IPS-NIHi11 (cell line): ENCODE measurements at places on chromosomes 4 and X.

DNA sequence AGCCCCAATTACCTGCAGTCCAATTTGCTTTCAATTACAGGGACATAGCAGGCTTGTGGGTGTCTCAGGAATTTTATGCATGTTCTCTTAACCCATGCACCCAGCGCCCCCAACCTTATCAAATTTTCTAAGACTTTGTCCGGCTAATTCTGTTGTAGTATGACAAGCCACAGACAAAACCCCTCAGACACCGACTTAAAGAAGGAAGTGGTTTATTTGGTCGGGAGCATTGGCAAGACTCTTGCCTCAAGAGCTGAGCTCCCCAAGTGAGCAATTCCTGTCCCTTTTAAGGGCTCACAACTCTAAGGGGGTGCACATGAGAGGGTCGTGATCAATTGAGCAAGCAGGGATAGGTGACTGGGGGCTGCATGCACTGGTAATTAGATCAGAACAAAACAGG lies 28.7 kb upstream of the IL9R start:
- no peak for DNase-seq

DNA sequence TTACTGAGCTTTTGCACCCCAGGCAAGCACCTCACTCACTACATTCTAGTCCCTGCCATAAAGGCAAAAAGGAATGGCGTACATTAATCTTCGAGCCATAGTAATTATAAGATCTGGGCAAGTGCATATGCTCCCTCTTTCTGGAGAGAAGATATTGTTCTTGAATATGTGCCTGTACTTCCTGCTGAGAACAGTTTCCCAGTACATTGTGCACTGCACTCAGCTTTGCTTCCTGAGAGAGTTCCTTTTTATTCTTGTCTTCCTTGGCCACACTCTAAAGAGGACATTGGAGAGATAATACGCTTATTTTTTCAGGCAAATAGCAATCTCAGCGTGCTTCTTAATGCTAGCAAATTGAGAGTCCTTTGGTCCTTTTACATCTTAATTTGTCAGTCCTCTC lies 909.0 kb upstream of the PCDH10 start:
- no peak for DNase-seq

- no peak for DNase-seq
Measured at GRCh38 chr4:23866450-23867075, 23.3 kb downstream of the PPARGC1A start.

DNA sequence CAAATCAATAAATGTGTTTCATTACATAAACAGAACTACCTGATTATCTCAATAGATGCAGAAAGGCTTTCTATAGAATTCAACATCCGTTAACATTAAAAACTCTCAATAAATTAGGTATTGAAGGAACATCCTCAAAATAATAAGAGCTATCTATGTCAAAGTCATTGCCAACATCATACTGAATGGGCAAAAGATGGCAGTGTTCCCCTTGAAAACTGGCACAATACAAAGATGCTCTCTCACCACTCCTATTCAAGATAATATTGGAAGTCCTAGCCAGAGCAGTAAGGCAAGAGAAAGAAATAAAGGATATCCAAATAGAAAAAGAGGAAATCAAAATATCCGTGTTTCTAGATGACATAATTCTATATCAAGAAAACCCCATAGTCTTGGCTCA lies 466.4 kb downstream of the MAGEE1 start:
- DNase-seq: no peak

GRCh38 chr4:168037676-168038075 lies 54.7 kb upstream of the ANXA10 start:
- no peak for DNase-seq

DNA sequence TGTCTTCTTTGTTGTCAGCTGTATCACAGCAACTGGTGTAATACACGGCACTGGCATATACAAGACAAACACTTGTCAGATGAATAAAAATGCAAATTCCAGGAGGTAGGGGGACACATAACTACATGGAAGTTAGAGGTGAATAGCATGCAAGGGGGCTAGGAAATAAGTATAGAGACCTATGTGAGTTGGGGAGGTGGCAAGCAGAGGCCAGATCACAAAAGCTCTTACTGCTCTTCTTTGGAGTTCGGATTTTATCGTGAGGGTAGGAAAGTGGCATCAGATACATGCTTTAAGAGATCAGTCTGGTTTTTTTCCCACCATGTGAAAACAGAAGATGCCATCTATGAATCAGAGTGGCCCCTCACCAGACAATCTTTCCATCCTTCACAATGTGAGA lies 2.8 kb upstream of the SRP72 start:
- DNase-seq: no peak

- DNase-seq: peak; percentile 41
Measured at GRCh38 chr4:158172261-158173258, at the start of gene GASK1B. Gene GASK1B (minus strand): TSS chr4:158173025. CDS start chr4:158171375, 1,650 bp downstream.

- DNase-seq: no peak
Measured at GRCh38 chr4:133801883-133802282, 399.7 kb downstream of the PABPC4L start.
